Cortex of kidney (tissue), 1 donor: ENCODE measurements at places on chromosomes 3 and 15.

GRCh38 chr3:79414806-79415205 is 353.0 kb downstream of the ROBO1 start:
- no peak for DNase-seq

GRCh38 chr15:73927476-73928240 is 1.4 kb downstream of the LOXL1 start:
- DNase-seq: no peak

DNA sequence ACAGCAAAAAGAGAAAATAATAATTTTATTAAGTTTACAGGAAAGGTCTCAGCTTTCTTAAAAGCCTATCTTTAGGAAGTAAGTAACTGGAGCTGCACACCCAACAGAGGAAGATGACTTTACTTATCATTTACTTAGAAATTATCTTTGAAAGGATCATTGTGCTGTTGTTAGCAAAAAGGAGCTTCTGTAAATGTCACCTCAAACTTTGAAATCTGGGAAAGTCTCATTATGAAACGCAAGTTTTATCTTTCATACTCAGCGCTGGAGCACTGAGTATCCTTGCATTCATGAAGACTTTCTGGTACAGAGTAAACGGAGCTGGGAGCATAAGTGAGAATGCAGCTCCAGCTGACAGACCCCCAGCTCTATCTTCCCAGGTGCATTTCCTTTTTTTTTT is 491.2 kb upstream of the TPRG1 start:
- DNase-seq: no peak

- DNase-seq: no peak
Observed at GRCh38 chr3:33908250-33908851, 109.9 kb downstream of the PDCD6IP start.

DNA sequence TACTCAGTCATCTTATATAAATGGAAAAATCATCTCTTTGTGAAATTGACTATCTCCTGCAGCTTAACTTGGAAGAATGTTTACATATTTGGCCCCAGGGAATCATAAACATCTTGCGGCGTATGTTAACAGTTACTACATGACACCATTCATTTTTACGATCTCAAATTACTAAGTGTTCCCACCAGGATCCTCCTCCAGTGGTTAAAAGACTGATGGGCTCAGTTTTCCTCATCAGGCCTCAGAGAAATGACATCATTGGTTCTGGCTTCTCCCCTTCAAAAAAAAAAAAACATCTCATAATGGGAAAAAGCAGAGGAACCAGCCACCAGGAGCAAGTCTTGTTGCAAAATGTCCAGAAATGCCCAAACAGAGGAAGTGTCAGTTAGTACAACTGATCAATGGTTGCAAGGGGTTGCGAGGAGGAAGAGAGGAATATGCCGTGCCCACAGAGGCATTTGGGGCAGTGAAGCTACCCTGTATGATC is 70.5 kb upstream of the LIPC start:
- DNase-seq: no peak

DNA sequence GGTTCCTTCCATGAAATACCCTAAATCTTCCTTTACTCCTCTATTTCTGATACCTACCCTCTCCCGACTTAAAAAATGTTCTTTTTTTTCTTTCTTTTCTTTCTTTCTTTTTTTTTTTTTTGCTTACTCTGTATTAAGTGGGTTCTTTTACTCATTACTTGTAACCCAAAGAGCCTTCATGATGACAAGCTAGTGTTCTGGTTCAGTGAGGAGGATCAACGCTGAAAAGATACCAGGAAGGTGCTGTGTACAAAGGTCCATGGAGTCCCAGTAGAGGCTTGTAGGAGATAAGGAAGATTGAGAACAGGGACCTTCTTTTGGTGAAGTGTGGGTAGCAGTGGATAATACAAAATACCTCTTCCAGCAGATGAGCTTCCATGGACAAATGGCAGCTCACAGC is 63.8 kb upstream of the SLC2A2 start:
- no peak for DNase-seq

DNA sequence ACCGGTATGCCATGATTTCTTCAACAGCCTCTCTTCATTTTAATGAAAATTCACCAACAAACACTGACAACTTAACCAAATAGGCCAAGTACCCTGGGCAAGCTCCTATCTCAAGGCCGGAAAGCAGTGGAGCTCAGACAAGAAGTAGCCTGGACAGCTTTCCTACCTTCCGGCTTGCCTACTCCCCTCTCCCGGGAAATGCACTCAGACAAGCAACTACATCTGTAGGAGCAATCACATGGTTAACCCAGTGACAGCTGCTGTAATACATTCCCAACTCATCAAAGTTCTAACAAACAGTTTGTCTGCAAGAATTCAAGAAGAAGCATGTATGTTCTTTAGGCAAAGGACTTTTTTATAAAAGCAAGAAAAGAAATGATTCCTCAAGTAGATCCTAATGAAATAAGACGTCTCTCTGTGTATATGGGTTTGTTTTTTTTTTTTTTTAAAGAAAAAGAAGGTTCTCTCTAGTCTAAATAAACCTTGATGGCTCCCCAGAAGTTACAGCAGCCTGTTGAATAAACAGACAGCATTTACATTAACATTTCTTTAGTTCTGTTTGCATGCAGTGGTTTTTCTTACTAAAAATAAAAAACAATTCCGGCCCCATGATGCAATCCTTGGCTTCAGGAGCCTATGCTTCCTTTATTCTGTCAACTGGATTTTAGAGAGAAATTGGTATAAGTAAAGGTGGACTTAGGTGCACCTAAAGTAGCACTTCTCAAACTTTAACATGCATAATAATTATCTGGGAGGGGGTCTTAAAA is 278.7 kb downstream of the NEK10 start:
- DNase-seq: no peak

DNA sequence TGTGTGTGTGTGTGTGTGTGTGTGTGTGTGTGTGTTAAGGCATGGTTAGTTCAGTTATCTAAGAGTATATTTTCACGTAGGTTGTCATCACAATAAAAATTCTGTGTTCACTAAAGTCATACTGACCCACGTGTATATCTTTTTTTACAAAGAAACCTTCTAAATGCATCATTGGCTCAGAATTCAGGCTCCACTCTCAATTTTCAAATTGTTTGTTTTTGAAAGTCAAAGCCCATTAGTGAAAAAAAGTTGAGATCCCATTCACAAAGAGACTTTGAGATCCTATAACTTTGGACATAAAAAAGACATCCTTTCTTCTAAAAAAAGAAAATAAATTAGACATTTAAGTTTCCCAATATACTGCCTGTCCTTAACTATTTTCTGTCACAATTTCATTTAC is 59.3 kb downstream of the GBE1 start:
- no peak for DNase-seq

DNA sequence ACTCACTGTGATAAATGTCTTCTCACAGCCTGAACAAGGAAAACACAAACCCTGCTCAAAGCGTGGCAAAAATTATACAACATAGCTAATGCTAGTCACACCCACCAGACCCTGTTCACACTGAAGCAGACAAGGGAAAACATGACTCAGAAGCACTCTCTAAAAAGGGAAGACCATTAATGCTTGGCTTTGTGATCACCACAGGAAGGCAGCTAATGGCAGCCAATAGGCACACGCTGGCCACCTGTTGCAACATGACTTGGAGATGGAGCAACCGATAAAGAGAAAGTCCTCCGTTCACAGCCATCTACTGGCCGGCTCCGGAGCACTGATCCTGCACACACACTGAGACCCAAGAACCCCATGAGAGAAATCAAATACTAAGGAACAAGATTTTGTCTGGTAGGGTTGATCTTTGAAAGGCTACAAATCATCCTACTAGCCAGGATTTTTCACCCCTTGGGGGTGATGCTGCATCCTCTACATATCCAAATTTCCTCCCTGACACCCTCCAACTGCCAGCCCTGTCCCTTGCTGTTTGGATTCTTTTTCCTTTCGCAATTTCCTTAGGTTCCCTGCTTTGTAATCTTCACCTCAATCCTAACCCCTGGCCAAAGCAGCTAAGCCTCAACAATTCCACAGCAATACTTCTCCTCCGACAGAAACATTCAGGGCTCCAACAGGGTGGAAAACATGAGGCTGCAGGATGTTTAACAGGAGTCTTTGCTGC is 3.2 kb downstream of the ZXDC start:
- DNase-seq: no peak

GRCh38 chr15:59245559-59245958 is 38.9 kb downstream of the LDHAL6B start:
- no peak for DNase-seq

GRCh38 chr3:10557250-10557649 is 51.9 kb upstream of the ATP2B2 start:
- no peak for DNase-seq

DNA sequence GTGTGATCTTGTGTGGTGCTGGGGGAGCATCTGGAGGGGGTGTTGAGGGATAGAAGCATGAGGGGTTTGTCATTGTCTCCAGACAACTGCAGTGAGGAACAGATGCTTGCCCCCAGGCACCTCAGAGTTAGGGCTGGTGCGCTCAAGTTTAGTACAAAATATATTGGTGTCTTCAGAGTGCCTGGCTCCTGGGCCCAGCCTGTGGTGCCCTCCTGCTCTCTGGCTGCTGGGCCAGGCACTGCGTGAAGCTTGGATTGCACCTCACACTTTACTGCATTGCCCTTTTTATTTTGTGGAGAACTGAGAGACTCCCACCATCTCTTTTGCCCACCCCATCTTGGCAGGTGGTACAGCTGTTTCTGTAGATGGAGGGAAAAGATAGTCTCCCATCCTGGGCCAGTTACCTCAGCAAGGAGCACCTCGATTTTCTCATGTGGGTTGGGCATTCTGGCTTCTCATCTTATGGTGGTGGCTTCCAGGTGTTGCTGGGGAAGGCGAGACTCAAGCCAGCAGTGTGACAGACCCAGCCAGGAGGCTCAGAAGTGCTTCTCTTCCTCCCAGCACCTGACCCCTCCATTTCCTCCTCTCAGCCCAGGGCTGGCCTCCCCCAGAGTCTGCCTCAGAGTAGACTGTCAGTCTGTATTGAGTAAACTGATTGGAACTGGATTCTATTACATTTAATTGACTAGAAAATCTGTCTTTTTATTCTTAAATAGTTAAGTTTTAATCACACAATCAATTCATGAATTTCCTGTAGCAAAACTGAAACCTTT is 140.5 kb downstream of the DNAJB8 start:
- DNase-seq: no peak

GRCh38 chr15:60077581-60078359 is 73.7 kb downstream of the FOXB1 start:
- no peak for DNase-seq

GRCh38 chr3:169772897-169773816 is at the start of gene MYNN:
TSS of gene MYNN (plus strand) at chr3:169773396. CDS start at chr3:169774296, 900 bp downstream.
- no peak for DNase-seq

GRCh38 chr3:55725681-55726500 is 238.8 kb upstream of the WNT5A start:
- no peak for DNase-seq

- no peak for DNase-seq
Observed at GRCh38 chr3:139638518-139638917, 39.3 kb downstream of the NMNAT3 start.

DNA sequence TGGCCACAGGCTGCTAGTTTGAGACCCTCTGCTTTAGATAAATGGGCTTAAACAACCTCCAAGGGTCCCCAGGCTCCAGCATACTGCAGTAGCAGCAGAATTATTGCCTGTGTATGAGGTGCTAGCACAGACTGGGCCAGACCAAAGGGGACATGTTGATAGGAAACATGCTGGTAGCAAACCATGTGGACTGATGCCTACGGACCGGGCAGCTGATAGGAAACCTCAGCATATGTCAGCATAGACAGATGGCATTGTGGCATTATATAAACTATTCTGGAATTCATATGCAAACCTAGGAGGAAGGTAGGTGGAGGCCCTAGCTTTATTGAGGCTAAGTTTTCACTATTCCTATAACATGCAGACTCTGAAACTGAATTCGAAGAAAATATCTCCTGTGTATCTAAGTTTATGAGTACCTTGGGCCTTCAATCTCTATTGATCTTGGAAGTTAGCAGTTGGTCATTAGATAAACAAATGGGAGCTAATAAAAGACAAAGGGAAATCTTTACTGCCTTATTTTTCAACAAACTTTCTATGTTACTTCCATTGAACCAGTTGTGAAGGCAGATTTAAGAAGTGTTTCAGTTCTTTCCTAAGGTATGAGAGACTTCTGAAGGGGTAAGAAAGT is 1.7 kb upstream of the HGD start:
- DNase-seq: no peak

- DNase-seq: no peak
Observed at GRCh38 chr15:67479781-67480505, 41.0 kb upstream of the C15orf61 start.

- no peak for DNase-seq
Observed at GRCh38 chr3:139975594-139976365, 40.8 kb downstream of the CLSTN2 start.

GRCh38 chr3:123344907-123345594 is 103.8 kb downstream of the ADCY5 start:
- DNase-seq: no peak

DNA sequence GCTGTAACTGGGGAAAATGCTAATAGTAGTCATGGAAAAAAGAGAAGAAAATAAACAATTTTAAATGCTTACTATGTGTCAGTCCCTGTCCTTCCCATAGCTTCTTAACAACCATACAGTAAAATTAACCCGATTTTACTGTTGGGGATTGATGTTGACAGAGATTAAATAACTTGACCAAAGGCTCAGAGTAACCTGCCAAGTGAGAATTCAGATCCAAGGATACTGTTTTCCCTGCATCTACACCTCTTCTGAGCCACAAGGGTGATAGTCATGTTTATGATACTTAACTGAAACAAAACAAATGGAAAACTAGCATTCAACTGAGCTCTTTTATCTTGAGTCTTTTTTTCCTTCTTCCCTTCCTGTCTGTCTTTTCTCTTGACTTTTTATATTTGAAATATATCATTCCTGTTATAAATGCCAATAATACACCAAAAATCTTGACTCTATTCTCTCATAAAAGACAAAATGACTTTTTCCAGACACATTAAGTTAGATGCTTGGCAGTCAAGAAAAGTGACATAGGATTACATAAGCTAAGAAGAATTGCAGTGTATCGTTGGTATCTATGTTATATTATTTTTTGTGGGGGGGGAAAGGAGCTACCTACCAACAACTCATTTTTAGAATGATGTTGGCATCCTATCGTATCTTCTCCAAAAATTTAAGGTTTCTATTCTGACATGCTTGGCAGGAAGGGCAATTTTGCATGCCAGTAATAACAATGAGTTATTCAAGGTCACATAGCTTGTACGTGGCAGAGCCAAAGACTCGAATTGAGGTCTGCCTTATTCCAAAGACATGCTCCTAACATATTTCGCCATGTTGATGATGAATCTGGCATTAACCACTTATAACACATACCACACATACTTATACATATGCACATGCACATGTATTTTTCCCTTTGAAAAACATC is 306.6 kb upstream of the KCNH8 start:
- DNase-seq: no peak

- no peak for DNase-seq
Observed at GRCh38 chr3:119187266-119187665, 13.9 kb downstream of the UPK1B start.
